ENCODE measurements at places on chromosomes 4 and X.

DNA sequence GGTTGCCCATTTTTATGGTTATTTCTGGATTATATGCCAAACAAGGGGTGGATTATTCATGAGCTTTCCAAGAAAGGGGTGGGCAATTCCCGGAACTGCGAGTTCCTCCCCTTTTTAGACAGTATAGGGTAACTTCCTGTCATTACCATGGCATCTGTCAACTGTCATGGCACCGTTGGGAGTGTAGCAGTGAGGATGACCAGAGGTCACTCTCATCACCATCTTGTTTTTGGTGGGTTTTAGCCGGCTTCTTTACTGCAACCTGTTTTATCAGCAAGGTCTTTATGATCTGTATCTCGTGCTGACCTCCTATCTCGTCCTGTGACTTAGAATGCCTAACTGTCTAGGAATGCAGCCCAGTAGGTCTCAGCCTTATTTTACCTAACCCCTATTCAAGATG is 57.6 kb downstream of the SH3KBP1 start:
- no peak for DNase-seq

DNA sequence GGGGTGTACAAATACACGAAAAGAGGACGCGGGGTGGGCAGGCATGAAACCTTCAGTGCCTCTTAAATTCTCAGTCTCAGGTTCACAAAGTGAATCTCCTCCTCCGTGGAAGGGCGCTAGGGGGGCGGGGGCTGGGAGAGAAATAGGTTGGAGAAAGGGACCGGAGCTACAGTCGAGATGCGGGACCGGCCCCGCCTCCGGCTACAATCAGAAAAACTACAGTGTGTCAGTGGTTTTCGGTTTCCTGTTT is 3.4 kb downstream of the MAML3 start:
- DNase-seq, result no peak

GRCh38 chrX:72107841-72108595 is 23.7 kb downstream of the RTL5 start:
- no peak for DNase-seq

DNA sequence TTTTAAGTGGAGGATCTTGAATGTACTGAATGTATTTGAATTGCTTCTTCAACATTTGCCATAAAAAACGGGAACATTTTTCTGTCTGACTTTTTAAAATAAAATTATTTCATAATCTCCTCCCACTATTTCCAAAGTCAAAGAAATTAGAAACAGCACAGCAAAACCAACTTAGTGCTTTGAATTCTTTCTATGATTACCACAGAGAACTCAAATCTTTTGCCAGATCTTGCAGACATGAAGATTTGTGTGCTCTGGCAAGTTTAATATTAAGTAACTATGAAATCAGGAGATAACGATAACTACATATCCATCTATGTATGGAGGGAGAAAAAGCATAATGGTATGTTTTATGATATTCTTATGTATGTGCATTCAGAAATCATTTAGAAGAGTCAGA is 982.2 kb downstream of the PCDH7 start:
- DNase-seq, result no peak

- no peak for DNase-seq
Measured at GRCh38 chr4:80171656-80172055, 25.6 kb upstream of the PRDM8 start.

DNA sequence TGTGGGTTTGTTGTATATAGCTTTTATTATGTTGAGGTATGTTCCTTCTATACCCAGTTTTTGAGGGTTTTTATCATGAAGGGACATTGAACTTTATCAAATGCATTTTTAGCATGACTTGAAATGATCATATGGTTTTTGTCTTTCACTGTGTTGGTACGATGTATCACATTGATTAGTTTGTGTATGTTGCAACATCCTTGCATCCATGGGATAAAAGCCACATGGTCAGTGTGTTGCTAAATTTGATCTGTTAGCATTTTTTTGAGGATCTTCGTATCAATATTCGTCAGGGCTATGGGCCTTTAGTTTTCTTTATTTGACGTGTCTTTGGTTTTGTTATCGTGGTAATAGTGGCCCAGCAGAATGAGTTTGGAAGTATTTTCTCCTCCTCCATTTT is 11.3 kb upstream of the BLTP1 start:
- DNase-seq, result no peak

Measured in liver (tissue), 10 donors.